Aorta (tissue), 5 donors: ENCODE measurements at places on chromosomes 1 and 21. TPM values are rescaled to one million over a fixed set of nuclear protein-coding genes. Genes with fewer than 3 reads are reported as not detected.

Gene ILDR2
- 0.42 TPM for total RNA-seq

Gene OR2L3
- total RNA-seq, result not detected

Gene FAM72D
- total RNA-seq, result 0.29 TPM

DNA sequence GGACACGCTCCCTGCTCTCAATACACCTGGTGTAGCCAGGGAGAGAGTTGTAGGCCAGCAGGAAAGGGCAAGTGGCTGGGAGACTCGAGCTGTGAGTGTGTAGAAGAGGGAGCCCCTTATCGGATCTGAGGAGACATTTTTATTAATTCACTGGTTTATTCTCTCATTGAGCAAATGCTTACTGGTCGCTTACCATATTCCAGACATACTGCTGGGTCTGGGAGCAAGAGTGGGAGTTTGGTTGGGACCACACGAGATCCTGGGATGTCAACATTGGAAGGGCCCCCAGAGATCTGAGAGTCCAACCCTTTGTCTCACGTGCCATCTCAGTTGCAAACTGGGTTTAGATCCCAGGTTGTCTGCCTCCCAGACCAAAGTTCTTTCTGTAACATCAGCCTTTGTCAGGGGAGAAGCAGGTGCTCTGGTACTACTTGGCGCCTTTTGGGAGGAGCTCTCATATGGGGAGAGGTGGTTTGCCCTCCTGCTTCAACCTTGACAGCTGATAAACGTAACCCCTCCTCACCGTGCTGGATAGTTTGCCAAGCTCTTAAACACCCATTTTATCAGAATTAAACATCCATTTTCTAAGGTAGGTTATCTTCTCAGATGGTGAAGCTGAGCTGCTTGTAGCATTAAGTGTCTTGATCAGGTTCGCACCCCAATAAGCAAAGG, 742 bp downstream of the TMEM222 start:
- peak overlapping the region; percentile 28 for H3K27ac ChIP-seq
- peak overlapping the region; percentile 98 for H3K4me3 ChIP-seq
- no peak for DNase-seq

- no peaks in the 10 kb centered on the region for H3K27me3 ChIP-seq
- H3K27ac ChIP-seq, result no peak overlapping the region
- H3K4me1 ChIP-seq, result no peaks in the 10 kb centered on the region
- H3K36me3 ChIP-seq, result no peaks in the 10 kb centered on the region
- peak; percentile 87 for DNase-seq
These were observed 5.5 kb upstream of the FOXD2 start for GRCh38 chr1:47432071-47433036.

DNA sequence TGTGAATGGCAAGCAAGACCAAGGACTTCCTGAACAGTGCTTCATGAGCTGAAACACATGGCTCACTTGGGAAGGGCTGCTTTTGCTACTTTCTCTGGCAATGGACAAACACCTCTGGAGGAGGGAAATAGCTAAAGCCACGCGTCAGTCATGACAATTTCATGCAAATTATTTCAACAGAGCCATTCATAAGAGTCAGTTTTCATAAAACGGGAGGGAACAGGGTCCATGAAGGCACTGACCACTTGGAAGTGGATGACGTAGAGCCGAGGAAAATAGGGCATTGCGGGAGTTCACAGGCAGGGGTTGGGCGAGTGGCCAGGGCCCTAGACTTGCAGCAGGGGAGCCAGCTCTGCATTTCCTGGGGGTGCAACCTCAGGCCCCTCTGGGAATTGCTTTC, 43.9 kb downstream of the SDC3 start:
- H3K27me3 ChIP-seq, result no peaks in the 10 kb centered on the region
- H3K4me1 ChIP-seq, result no peaks in the 10 kb centered on the region
- DNase-seq, result no peak
- H3K36me3 ChIP-seq, result no peaks in the 10 kb centered on the region

GRCh38 chr1:38758820-38759219, 100.8 kb downstream of the RRAGC start:
- no peak overlapping the region for H3K27ac ChIP-seq
- no peaks in the 10 kb centered on the region for H3K4me1 ChIP-seq
- no peaks in the 10 kb centered on the region for H3K27me3 ChIP-seq
- no peak for DNase-seq
- no peaks in the 10 kb centered on the region for H3K36me3 ChIP-seq

- H3K36me3 ChIP-seq, result no peaks in the 10 kb centered on the region
- H3K4me3 ChIP-seq, result no peak overlapping the region
- DNase-seq, result no peak
- no peak overlapping the region for H3K27ac ChIP-seq
- no peaks in the 10 kb centered on the region for H3K27me3 ChIP-seq
These were observed 493.0 kb upstream of the ADGRL4 start for GRCh38 chr1:79499541-79499940.

DNA sequence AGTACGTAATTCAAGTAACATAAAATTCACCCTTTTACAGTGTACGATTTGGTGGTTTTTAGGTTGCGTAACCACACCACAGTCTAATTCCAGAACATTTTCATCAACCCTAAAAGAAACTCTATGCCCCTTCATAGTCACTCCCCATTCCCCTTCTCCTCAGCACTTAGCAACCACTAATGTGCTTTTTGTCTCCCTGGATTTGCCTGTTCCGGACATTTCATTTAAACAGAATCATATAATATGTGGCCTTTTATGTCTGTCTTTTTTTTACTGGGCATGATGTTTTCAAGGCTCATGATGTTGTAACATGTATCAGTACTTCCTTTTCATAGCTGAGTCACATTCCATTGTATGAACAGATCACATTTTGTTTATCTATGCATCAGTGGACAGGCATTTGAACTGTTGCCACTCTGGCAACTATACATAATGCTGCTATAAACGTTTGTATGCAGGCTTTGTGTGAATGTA, 20.8 kb downstream of the OBSCN start:
- no peak overlapping the region for H3K4me3 ChIP-seq
- DNase-seq, result no peak
- H3K27ac ChIP-seq, result no peak overlapping the region
- no peaks in the 10 kb centered on the region for H3K27me3 ChIP-seq

DNA sequence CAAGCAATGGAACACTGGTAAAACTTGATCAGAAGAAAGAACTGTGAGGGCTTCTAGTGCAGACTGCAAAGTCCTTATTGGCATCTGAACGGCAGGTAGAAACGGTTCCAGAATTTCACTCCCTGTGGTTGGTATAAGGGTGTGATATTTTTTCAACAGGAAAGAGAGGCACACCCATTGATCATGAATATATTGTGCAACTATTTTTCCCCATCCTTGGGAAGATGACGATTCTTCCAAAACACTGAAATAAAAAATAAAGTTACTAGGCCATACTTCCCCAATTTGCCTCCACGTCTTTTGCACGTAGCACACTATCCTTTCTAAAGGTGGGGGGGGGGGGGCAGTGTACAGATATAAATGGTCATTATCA, 49.6 kb downstream of the TARBP1 start:
- no peaks in the 10 kb centered on the region for H3K4me1 ChIP-seq
- no peak overlapping the region for H3K4me3 ChIP-seq
- H3K27ac ChIP-seq, result no peak overlapping the region
- H3K27me3 ChIP-seq, result no peaks in the 10 kb centered on the region
- DNase-seq, result no peak

DNA sequence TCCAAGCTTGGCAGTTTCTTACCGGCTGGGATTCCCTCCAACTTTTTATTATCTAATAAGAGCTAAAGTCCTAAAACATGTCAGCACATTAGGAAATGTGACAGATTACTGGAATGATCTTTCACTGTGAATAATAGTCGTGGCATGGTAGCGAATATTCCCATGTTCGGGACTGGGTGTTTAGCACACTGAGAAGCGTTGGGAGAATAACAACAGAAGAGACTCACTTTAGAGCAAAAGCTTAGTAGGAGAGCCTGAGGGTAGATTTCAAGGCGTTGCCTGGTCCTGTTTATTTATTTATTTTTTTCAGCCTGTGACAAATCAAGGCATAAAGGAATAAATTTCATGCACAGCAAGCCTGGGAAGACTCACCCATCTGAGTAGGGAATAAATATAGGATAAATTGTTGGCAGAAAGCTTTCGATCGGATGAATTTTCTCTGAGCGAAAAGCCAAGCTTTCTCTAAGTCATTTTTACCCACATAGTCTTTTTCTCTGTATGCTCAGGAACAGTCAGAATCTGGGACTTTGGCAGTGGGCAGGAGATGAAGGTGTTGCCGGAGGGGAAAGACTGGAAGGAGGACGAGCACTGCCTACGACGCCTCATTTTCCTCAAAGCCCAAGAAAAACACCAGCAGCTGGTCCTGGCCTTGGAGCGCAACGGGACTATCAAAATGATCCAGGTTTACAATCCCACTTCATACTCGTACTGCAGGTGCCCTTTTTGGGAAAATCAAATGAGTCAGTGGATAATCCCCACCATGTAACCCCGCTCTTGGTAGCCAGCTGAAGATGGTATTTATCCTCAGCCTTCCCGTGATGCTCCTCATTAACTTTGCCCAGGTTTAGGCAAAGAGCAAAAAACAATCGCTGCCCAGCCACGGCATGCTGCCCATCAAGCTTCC, 97.2 kb downstream of the WDR64 start:
- no peaks in the 10 kb centered on the region for H3K4me1 ChIP-seq
- no peaks in the 10 kb centered on the region for H3K27me3 ChIP-seq
- H3K4me3 ChIP-seq, result peak overlapping the region; percentile 87
- DNase-seq, result no peak
- H3K27ac ChIP-seq, result no peak overlapping the region
- H3K36me3 ChIP-seq, result no peaks in the 10 kb centered on the region

GRCh38 chr1:163796394-163796821, 474.7 kb downstream of the NUF2 start:
- no peak overlapping the region for H3K27ac ChIP-seq
- H3K4me1 ChIP-seq, result no peaks in the 10 kb centered on the region
- H3K27me3 ChIP-seq, result no peaks in the 10 kb centered on the region
- no peaks in the 10 kb centered on the region for H3K36me3 ChIP-seq

DNA sequence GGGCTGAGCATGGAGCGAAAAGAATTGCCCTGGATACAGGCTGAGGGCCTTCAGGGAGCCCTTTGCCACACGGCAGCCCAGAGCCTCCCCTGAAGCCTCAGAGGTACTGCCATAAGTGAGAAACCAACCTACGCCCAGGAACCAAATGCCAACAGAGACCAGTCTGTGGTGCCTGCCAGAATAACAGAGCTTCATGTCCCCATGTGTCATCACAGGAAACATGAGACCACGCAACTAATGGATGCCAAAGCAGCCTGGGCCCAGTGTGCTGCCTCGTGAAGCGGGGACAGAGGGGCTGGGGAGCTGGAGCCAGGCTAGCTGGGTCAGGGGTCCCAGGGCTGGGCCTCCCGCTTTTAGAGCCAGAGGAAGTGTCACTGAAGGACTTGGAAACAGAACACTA, 18.7 kb upstream of the STUM start:
- no peak overlapping the region for H3K4me3 ChIP-seq
- no peaks in the 10 kb centered on the region for H3K27me3 ChIP-seq
- no peaks in the 10 kb centered on the region for H3K36me3 ChIP-seq
- H3K27ac ChIP-seq, result no peak overlapping the region
- DNase-seq, result no peak

- no peak overlapping the region for H3K27ac ChIP-seq
- H3K4me3 ChIP-seq, result no peak overlapping the region
- H3K36me3 ChIP-seq, result no peaks in the 10 kb centered on the region
- no peaks in the 10 kb centered on the region for H3K4me1 ChIP-seq
- no peaks in the 10 kb centered on the region for H3K27me3 ChIP-seq
These were observed 33.3 kb upstream of the CNTN2 start for GRCh38 chr1:205009670-205010069.
